ENCODE measurements at places on chromosomes 11 and 22. TPM values are rescaled to one million over a fixed set of nuclear protein-coding genes. Genes with fewer than 3 reads are reported as not detected.

DNA sequence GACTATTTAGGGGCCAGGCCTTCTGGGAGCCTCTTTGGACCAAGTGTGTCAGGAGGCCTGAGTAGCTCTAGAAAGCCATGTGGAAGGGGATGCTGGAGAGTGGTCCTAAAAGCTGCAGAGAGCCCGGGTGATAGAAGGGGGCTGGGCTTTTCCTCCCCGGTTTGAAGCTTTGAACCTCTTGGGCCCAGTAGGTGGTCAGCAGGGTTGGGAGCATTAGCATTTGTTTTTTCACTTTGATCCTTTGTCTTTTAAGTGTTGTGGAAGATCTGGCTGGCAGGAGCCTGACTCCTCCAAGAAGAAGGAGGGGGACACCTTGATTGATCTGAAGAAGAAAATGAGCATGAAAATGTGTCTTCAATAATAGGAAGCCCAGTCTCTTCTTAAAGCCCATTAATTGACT, 596.6 kb downstream of the INSC start:
- no peak for DNase-seq

DNA sequence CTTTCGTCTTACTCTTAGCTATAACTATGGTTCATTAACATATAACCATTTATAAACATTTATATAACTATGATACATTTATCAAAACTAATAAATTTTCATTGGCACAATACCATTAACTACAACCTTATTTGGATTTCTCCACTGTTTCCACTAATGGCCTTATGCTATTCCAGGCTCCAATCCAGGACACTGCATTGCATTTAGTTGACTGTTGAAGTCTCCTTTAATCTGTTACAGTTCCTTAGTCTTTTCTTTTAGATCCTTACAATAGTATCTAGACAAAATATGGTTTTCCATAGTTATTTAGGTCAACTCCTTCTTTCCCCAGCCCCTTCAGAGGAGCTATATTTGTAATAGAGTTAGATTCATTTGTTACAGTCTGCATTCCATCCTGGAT, 47.2 kb downstream of the CCDC34 start:
- no peak for DNase-seq

Gene NCAM1
- total RNA-seq, result 160 TPM

Gene AMPD3
- 7.6 TPM for total RNA-seq

DNA sequence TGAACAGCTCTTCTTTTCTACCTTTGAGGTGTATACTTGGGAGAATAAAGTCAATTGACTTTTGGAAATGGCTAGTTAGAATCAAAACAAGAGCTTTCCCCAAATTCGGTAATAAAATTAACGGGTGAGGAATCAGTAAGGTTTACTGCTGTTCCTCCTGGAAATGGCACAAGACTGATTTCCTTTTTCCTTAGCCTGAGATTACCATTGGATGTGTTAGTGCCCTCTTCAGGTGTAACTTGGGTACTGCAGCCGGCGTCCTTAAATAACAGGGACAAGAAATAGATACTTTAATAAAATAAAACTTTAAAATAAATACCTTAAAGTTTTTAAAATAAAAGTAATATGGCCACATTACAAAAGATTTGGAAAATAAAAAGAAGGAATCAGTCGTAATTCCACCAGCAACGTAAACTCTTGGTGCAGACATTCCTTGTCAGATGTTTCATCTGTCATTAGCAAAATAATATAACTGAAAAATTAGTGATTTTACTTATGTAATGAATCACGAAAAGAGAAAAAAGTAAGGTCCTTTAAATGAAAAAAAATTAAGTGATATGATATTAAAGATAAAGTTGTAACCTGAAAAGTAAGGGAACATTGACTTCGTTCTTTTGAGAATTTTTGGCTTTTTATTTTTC, 29.7 kb downstream of the ZFTA start:
- peak; percentile 89 for DNase-seq

GRCh38 chr11:95486979-95487378, 256.0 kb upstream of the SESN3 start:
- DNase-seq, result no peak

Gene APOC3
- total RNA-seq, result not detected

Gene CEND1
- total RNA-seq, result not detected

DNA sequence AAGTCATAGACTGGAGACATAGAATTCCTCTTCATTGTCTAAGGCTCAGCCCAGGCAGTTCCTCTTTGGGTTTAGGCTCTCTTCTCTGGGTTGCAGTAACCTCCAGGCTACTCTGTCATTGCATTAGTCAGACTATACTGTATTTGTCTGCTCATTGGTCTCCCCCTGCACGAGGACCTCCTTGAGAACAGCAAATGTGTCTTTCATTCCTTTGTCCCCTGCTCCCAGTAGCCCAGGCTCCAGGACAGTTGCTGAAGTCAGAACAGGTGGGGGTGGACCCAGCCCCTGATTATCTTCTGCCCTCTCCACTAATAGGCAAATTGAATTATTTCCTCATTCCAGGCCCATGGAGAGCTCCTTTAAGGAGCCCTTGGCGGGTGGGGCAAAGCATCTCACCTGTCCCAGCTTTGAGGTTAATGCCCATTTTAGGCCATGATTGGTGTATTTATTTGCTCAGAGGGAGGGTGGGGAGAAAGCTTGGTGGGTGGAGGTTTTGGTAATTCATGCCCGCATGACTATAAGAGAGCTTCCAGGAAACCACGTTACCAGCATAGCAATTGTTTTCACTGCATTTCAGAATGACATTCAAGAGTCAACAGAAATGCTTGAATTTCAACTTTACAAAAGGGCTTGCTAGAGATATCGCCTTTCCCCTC, 40.9 kb downstream of the NAV2 start:
- no peak for DNase-seq

GRCh38 chr11:131079036-131079435, 162.8 kb upstream of the SNX19 start:
- no peak for DNase-seq

DNA sequence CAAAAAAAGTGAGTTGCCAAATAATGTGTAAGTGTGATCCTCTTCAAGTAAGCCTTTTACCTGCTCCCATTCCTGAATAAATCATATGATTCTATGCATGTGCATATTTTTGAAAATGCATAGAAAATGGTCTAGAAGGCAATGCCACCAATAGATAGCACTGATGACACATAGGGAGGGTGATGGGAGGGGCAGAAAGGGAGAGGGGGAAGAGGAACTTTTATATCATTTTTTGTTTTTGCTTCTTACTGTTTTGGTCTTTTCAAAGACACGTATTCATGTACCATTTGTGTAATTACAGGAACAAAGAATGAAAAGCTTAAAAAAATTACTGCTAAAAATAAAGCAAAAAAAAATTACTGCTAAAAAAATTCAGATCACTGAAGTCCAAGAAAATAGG, 60.8 kb downstream of the C11orf58 start:
- DNase-seq, result no peak

GRCh38 chr11:113141010-113141409, 173.4 kb upstream of the TTC12 start:
- DNase-seq, result no peak

- DNase-seq, result no peak
Observed at GRCh38 chr22:17787716-17788330, 13.6 kb upstream of the BID start.

Gene SLC22A25
- not detected for total RNA-seq

DNA sequence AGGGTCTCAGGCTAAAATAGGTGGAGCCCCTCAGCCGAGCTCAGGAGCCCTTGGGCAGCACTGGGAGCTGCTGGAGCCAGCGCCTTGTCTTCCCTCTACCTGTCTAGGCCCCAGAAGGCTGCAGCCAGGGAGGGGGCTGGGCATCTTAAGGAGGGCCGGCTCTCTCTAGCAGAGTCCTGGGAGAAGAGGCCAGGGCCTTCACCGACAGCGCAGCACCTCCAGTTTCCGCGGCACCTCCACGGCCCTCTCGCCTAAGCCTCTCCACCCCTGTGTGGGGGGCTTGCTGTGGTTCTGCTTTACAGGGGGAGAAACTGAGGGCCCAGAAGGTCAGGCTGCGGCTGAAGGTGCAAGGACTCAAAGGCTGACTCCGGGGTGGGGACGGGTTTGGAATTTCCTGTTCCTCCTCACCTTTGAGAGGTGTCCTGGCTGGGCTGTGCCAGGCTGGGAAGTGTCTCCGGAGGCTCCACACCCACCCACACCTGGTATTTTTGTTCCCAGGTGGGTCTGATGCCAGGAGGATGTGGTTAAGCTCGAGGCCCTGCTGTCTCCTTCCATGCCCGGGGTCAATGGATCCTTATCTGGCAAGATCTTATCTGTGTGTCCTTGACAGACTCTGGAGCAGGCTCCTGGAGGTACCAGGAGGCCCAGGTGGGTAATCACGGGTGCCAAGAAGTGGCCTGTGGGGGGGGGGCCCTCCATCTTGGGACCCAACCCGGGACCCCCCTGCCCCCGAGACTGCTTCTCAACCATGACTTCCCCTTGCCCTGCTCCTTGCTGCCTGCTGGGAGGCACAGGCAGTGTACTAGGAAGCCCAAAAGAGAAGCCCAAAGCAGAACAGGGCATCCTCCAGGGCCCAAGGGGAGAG, 95.3 kb upstream of the FGF3 start:
- no peak for DNase-seq

Gene TRPM5
- total RNA-seq, result 0.41 TPM

DNA sequence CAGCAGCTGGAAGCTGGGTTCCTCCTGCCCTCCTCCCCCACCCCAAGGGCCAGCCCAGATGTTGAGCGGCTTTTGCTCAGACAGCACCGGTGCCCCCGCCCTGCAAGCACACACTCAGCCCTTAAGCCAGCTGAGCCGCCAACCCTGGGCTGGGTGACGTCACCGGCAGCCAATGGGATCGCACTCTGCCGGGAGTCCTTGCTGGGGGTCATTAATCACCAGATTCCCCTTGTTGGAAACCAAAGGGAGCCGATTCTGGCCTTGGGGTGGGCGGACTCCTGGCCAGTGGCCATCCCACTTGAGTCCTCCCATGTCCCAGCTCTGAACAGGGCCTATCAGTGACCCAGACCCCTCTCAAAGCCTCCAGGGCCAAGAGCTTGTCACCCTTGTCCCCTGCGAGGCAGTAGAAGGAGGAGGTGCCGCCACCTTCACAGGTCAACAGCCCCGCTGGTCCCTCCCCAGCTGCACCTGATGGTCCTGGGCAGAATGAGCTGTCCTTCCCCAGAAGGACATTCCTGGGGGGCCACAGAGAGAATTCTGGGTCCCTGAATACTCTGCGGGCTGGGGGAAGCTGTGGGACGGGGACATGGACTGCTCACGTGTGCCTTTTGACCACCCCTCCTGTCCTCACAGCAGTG, 7.4 kb downstream of the DUSP8 start:
- peak; percentile 82 for DNase-seq

Gene RAB1B
- 62.2 TPM for total RNA-seq

GRCh38 chr22:19407649-19408606, 23.6 kb downstream of the HIRA start:
- DNase-seq, result peak; percentile 73

DNA sequence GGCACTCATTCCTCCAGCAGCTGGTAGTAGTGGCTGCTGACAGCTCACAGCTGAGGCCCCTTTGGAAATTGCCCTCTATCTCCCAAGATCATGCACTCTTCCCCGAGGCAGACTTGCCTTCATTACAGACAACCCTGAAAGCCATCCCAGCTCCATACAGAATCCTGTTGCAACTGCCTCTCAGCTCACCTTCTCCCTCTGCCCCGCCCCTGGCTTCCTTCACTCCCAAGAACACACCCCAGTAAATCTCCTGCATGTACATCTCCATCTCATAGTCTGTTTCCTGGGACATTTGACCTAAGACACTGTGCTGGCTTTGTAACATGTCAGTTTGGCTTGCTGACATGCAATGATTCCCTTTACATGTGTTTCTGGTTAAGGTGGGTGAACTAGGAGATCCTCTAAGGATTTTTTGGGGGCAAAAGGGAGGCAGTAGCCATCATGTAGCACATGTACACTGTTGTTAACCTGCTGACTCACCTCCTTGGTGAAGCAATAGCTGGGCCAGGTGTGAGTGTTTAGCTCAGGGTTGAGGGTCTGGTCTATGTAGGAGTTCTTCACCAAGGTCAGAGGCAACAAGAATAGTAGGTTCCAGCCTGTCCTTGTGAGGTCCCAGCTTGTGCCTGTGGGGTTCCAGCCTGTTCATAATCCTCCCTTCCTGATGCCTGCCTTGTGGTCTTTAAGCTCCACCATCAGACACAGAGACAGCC, 179.6 kb downstream of the CSNK2A3 start:
- no peak for DNase-seq

GRCh38 chr11:9823439-9823838, 159.6 kb downstream of the SWAP70 start:
- no peak for DNase-seq

DNA sequence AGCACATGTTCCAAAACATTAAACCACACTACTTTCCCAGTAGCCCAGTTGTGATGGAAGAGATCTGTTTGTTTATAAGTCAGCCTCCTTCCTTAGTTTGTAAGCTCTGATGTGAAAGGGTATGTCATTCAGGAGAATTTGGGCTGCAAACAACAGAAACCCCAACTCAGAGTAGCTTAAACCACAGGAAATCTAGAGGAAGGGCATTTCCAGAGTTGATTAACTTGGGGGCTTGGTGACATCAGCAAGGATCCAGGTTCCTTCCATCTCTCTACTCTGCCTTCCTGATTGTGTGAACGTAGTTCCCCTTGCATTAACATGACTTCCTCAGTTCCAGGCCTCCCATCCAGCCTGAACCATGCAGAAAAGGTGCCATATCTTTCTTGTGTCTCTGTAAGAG, 6.5 kb upstream of the FJX1 start:
- no peak for DNase-seq

DNA sequence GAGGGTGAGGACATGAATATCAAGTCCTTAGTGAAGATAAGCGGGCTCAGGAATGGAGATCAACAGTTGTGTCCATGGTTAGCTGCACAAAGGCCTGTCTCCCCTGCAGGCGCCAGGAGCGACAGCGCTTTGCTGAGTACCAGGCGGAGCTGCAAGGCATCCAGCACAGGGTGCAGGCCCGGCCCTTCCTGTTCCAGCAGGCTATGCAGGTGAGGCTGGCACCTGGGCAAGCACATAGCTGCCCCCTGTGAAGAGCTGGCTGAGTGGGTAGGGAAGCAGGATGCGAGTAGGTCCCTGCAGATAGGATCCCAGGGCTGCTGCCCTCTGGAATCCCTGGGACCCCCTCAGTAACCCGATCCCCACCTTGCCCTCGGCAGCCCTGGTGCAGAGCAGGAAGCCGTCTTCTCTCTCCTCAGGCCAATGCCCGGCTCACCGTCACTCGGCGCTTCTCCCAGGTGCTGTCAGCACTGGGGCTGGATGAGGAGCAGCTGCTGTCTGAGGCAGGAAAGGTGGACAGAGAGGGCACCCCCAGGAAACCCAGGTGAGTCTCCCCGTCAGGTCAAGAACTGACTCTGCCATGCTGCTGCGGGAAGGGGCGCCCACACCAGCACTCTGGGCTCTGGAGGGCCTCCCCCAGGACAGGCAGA, 2.6 kb upstream of the SART1 start:
- DNase-seq, result no peak

DNA sequence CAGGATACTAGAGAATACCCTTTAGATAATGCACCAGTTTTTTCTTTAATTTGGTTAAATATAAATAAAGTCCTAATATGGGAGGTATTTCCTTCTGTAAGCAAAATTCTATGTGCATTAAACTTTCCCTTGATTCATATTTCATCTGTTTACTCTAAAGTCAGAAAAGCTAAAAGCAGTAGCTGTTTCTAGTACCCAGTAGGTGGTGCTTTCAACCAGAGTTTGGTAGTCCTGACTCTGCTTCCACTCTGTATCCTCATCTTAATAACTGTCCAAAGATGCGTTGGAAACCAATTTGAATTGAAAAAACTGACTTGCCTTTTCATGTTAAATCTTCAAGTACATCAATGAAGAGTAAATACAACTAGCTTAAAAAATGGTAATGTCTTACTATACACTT, 1065.2 kb downstream of the JRKL start:
- DNase-seq, result peak; percentile 24

- no peak for DNase-seq
Observed at GRCh38 chr22:50701428-50702154, 29.0 kb downstream of the SHANK3 start.

- DNase-seq, result no peak
Observed at GRCh38 chr11:8373519-8374432, 110.1 kb upstream of the LMO1 start.

Data from tongue (tissue), 3 donors.